RCC 7860 (cell line): ENCODE measurements at places on chromosomes 16 and 17.

DNA sequence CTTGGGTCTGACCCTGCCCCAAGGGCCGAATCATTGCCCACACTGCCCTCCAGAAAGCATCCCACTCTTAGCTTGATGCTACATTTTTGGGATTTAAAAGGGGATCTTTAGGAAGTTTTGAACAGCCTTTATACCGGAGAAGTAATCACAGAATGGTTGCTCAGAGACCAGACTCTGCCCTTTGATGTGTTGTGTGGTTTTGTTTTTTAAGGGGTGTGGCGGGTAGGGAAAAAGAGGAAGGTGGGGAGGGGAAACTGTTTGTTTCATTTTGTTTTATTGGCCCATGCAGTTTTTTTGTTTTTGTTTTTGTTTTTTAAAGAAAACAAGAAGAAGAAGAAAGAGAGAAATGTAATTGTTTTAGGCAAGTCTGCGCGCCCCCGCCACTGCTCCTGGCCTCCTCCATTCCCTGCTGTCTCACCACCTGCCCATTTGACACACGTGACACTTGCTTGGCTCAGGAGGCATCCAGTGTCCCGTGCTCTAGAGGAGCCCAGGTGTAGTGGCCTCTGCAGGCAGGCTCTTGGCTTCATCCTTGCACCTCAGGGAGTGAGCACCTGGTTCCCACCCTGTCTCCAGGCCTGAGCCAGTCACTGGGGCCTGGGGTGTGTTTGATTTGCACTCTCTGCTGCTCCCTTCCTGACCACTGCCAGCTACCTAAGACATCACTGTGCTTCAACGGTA is 35.7 kb downstream of the GNAO1 start:
- DNase-seq = no peak

- DNase-seq = no peak
Observed at GRCh38 chr16:67169642-67170167, 633 bp upstream of the NOL3 start.

DNA sequence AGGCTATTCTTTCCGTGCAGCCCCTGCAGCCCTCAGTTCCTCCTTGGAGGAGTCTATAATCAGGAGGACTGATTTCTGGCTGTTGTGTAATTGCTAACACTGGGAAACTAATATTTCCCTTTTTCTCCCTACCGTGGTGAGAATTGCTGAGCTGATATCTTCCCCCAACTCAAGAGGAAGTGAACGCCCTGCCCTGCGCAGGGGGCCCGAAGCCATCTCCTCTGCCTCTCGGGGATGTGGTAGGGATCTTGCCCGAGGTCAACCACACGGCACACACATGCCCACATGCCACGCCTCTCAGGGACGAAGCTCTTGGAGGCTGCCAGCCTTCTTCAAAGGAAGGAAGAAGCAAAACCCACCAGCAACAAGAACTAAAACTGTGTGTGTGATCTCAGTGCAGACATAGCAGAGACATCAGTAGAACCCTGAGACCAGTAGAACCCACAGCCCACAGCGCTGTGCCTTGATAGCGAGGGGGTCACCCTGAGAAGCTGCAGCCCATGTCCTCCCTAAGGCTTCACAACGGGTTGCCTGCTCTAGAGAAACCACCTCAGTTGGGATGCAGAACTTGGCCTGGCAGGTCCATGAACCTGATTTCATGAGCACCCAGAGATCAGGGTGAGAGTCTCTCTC is 8.9 kb upstream of the ULK2 start:
- DNase-seq = no peak

GRCh38 chr16:84180519-84181140 is 6.2 kb downstream of the TAF1C start:
- DNase-seq = no peak

DNA sequence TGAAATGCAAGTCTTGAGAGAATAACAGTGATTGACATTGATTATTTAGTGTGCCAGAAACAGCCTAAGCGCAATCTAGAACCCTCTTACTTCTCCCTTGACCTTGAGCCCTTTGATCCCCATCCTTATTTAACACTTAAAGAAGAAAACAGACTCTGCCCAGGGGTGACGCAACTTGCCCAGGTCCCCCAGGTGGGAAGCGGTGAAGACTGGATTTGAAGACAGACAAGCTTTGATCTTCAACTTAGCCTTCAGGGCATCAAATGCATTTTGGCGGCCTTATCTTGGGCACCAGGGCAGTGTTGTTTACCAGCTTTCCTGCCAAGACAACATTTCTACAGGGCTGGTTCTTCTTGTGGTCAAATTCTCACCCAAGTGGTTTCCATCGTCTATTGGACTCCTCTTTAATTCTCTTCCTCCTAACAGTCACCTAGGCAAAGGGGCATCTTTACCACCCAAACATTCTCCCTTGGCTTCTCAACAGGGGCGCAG is 8.9 kb upstream of the CIITA start:
- no peak for DNase-seq

- DNase-seq = peak; percentile 29
Observed at GRCh38 chr17:62627904-62628633, 599 bp downstream of the MRC2 start.

GRCh38 chr16:87583453-87584131 is 18.7 kb upstream of the JPH3 start:
- DNase-seq = no peak

DNA sequence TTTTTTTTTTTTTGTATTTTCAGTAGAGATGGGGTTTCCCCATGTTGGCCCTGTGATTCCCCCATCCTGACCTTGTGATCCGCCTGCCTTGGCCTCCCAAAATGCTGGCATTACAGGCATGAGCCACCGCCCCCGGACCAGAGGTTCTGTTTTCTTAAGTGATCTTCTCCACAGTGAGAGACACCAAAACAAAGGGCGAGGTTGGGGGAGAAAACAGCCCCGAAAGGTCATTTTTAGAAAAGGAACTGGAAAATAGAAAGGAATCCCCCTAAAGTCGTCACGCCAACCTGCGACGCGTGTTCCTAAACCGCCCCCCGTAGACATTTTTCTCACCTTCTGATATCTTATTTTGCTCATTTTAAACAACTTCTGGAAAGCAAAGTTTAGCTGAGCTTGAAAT is 6.1 kb upstream of the AXIN2 start:
- DNase-seq = no peak

DNA sequence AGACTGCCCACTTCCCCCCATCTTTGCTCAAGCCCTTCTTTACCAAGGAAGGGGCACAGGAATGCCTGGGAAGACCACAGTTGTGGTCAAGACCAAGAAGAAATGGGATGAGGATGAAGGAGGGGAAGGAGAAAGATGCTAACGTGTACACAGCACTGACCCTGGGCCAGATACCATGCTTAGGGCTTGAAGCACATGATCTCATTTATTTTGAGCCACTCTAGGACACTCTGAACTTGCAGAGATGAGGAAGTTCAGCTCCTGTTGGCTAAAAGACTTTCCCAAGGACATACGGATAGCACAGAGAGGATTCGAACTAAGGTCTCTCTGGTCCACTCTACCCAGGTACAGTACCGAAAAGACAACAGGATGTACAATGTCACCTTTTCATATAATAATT is 42.6 kb downstream of the PIK3R5 start:
- DNase-seq = no peak

DNA sequence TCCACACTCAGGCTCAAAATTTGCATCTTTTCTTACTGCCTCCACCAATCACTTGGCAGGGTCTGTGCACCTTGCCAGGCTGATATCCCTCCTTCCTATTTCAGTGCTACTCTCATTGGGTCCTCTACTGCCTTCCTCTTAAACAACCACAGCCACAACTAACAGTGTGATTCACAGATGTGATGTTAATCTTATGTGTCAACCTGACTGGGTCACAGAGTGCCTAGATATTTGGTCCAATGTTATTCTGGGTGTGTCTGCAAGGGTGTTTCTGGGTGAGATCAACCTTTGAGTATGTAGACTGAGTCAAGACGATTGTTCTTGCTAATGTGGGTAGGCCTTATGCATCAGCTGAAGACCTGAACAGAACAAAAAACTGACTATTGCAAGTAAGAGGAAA is 51.3 kb upstream of the IRX6 start:
- no peak for DNase-seq

- DNase-seq = peak; percentile 87
Observed at GRCh38 chr16:54446639-54447038, 160.1 kb upstream of the IRX3 start.

- no peak for DNase-seq
Observed at GRCh38 chr17:1461198-1461944, 5.3 kb upstream of the CRK start.

DNA sequence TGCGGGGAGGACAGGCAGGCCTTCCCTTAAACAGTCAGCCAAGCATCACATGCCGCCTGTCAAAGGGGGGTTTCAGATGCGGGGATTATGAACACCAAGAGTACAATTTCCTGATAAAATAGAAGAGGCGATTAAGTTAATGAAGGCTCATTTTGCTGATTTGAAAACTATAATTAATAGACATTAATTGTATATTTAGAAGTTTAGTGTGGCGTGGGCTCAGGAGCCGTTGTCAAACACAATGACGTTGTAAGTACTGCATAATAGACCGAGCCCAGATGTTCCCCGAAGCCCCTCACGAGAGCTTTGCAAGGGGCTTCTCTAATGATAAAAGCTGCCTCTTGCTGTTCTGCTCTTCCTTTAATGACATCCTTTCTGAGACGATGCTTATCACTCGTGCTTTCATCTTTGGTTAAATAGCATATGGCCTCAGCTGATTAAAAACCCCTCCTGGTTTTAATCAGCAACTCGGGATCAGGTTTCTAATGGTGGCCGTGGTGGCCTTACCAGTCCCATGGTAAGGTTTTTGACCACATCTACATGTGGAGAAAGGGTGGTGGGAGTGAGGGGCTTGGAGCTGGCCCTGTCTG is 28.2 kb downstream of the SNX20 start:
- no peak for DNase-seq

GRCh38 chr17:28018439-28019070 is 23.9 kb upstream of the NLK start:
- DNase-seq = no peak

GRCh38 chr17:64491034-64491860 is 5.6 kb downstream of the POLG2 start:
- no peak for DNase-seq

DNA sequence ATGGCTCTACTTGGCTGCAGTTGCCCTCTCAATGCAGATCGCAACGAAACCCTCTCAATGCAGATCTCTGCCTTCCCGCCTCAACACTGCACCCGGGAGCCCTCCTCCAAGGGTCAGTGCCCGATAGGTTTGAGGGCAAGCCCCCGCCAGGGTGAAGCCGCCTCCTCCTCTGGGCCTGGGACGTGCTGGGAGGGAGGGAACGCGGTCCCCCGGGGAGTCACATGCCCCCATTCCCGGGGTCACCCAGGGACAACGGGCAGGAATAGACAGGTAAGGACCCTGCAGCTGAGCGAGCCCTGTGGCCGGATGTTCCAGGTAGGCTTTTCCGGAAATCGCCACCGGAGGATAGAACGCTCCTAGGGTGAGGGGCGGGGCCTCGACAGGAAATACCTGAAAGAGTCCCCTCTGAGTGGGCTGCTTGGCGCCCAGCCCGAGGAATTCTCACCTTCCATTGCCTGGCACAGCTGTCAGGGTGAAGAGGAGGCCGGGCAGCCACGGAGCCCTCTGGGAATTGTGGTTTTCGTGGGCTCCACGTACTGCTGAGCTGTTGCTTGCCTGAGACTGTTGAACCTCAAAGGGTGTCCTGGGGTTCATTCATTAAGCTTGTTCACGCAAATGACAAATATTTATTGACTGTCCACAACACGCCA is 12.8 kb downstream of the ZNF174 start:
- no peak for DNase-seq

GRCh38 chr16:49743203-49743464 is 112.8 kb downstream of the ZNF423 start:
- DNase-seq = no peak

DNA sequence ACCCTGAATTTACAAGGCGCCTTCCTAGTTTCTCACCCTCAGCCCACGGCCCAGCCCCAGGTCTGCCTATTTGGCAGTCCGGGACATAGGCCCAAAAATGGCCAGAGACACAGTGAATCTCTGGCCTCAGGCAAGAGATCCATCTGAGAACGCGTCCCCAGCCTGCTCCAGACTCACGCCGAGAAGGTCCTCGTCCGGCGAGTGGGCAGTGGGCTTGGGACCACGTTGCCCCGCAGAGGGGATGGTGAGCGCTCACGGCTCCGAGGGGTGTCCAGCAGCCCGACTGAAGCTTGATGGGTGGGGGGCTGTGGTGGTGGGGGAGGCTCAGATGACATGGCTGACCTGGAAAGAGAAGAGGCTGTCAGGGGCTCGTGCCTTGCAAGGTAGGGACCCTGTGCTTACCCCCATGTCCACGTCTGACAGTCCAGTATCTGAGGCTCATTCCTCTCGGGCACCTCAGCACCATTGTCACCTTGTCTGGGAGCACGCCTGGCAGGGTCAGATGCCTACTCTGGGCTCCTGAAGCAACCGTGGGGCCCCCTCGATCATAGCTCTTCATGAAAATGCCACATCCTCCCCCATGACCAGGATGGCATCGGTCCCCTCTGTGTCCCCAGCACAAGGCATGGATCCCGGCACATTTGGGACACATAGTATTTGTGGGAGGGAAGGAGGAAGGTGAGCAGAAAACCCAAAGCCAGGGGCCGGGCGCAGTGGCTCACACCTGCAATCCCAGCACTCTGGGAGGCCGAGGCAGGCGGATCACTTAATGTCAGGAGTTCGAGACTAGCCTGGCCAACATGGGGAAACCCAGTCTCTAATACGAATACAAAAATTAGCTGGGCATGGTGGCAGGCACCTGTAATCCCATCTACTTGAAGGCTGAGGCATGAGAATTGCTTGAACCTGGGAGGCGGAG is 9.6 kb downstream of the CARHSP1 start:
- no peak for DNase-seq

DNA sequence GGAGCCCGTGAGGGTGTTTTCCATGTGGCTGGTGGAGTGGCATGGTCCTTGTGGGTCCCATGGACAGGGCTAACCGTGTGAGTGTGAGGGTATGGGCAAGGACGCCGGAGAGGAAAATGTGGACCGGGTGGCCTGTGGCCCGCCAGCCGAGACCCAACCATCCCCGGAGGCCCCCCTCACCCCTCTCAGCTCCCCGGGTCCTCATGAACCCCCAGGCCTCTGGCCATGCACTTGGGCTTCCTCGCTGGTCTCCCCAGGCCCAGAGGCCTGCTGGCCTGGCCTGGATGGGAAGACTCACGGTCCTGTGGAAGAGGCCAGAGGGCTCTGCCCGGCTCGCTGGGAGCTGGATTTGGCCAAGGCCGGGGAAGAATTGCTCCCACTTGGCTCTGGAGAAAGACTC is 13.1 kb downstream of the RAP1GAP2 start:
- no peak for DNase-seq

DNA sequence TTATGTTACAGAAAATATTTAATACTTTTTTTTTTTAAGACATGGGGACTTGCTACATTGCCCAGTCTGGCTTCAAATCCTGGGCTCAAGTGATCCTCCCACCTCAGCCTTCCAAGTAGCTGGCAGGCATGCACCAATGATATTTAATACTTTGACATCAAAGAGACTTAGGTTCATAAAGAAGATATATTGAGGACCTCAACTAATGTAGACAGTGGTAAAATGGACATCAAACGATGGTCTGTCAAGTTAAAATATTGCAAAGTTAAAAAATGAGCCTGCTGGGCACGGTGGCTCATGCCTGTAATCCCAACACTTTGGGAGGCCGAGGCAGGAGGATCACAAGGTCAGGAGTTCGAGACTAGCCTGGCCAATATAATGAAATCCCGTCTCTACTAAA is 8.7 kb downstream of the TEFM start:
- DNase-seq = no peak
